ENCODE measurements at places on chromosomes 13 and 19.

GRCh38 chr19:46609511-46610412 is 8.6 kb downstream of the CALM3 start:
- DNase-seq: no peak

GRCh38 chr19:5991244-5991838 is 13.4 kb upstream of the RANBP3 start:
- DNase-seq: no peak

DNA sequence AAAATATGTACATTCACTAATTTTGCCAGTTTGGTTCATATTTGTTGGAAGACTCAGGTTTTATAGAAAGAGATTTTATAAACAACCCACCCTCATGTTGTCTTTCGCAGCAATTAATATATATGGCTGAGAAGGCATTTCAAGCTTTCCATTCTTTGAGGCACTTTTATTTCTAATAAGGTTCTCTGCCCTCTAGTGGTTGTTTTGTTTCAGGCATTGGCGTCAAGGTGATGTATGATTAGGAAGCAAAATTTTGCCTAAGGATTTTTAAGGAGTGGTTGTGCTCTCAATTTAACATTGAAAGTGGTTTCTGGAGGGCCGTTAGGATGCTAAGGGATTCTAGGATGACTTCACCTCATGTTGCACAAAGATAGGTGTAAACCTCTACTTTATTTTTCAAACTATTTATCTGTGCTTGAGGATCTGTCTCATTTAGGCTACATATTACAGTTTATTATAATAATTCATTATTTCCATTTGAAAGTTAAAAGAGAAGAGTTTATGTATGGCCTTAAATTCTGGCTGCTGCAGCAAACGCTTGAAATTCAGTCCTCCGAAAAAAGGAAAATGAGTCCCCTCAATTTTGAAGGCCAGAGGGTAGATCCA is 35.9 kb downstream of the OXGR1 start:
- DNase-seq: no peak

- DNase-seq: no peak
Measured at GRCh38 chr13:45416516-45417128, 1.6 kb downstream of the SLC25A30 start.

- no peak for DNase-seq
Measured at GRCh38 chr13:24512908-24513213, 283 bp upstream of the PARP4 start.

DNA sequence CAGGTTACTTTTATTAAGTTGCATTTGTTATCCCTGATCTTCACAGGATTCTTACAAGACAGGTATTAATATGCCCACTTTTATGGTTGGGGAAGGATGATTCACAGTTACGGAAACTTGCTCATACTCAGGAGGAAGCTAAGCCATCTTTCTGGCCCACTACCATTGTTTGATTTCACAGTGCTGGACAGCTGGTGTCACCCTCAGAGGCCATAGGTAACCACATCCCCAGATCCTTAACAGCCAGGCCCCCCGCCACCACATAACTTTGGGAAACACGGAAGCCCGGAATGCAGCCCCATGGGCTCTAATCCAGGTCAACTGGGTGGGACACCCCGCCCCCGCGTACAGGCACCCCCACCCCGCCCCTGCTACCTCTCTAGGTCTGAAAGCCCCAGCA is 119.7 kb downstream of the IRS2 start:
- no peak for DNase-seq

DNA sequence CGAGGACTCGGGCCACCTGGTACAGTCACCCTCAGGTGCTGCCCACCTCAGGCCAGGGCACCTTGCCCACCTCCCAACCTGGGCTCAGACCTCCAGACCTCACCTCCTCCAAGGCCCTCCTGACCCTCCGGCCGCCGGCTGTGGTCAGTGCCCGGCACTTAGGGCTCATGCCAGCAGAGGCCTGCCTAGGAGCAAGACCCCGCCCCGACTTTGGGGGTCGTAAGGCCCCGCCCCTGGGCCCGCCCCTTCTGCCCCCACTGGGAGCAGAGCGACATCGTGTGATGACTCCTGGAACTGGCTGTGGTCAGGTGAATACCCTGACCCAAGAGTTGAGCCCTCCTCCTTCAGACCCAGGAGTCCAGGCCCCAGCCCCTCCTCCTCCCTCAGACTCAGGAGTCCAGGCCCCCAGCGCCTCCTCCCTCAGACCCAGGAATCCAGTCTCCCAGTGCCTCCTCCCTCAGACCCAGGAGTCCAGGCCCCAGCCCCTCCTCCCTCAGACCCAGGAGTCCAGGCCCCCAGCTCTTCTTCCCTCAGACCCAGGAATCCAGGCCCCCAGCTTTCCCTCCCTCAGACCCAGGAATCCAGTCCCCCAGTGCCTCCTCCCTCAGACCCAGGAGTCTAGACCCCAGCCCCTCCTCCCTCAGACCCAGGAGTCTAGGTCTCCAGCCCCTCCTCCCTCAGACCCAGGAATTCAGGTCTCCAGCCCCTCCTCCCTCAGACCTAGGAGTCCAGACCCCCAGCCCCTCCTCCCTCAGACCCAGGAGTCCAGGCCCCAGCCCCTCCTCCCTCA is at the start of gene SBK2:
TSS of gene SBK2 (minus strand) at position 183 of the 790 bp plus-strand sequence. CDS start 839 bp downstream, outside the sequence.
- DNase-seq: no peak

GRCh38 chr13:51532736-51533197 is 51.5 kb upstream of the WDFY2 start:
- no peak for DNase-seq

DNA sequence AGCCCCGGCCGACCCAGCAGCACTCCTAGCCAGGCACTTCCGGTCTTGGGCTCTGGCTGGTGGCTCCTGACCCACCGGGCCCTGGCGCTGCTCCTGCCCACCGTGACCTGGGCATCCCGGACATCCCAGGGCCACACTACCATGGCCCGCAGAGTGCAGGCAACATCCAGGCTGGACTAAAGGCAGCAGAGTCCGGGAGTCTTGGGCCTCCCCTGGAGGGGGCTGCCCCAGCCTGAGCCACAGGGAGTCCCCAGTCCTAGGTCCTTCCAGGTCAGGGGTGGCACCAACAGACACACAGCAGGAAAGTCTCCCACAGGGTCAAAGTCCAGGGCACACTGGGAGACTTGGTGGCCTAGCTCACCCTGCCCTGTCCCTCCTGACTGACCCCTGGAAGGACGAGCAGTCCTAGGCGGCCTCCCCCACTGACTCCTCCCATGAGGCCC is 10.8 kb downstream of the LSM4 start:
- no peak for DNase-seq

- no peak for DNase-seq
Measured at GRCh38 chr19:41612483-41612882, 14.4 kb downstream of the CEACAM4 start.

DNA sequence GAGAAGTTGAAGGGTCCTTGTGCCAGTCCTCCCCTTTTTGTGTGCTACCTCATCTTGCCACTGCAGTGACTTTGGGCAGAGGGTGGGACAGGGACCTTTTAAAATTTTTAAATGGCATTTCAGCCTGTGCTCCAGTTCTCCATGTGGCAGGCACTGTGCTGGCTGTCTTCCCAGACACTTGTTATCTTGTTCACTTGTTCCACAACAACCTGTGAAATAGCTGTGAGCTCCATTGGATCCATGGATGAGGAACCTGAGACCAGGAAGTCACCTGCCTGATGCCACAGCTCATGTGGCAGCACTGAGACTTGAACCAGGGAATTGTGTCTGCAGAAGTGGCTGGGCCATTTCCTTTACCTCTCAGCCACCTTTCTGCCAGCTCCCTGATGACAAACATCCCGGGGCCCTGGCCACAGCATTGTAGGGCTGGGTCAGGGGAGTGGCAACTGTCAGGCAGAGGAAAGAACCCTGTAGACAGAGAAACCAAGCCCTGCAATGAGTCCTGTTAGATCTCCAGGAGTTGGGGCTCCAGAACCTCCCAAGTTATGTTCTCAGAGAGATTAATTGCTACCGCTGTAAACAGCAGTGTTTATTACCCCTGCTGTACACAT is 6.4 kb downstream of the EGLN2 start:
- DNase-seq: no peak

GRCh38 chr13:33312150-33312860 is 26.8 kb upstream of the STARD13 start:
- DNase-seq: no peak

DNA sequence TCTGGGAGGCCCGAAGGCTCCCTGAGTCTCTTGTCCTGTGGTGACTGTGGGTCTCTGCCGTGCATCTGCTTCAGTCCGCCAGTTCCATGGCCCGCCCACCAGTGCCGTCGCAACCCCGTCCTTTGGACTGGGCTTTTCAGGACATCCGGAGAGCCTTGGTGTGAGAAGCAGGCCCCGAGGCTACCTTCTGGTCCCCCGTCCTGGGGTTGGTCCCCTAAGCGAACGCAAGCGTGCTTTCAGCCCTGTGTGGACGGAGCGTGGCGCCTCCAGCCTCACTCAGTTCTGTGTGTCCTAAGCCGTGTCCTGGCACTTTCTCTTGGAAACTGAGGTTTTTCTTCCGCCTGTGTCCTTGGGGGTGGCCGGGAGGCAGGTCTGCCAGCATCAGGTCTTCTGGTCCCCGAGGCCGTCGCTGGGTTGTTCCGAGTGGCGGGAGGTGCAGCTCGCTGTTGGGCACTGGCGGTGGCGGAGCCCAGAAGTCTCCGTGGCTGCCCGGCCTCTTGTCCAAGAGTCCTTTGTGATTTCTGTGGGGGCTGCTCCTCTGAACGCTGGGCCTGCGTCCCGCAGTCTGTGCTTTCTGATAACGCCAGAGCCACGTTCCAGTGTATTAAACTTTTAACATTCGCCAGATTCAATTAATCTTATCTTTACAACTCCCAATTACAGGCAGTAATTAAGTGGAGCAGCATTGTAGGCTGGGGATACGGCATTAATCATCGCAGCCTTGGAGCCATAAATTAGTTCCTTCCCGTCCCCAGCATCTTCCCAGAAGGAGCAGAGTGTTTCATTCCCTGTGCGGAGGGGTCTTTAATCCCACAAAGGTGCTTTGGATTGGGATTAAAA is 99.5 kb downstream of the KDM4B start:
- DNase-seq: no peak

- no peak for DNase-seq
Measured at GRCh38 chr13:97630725-97631124, 196.8 kb downstream of the RAP2A start.

DNA sequence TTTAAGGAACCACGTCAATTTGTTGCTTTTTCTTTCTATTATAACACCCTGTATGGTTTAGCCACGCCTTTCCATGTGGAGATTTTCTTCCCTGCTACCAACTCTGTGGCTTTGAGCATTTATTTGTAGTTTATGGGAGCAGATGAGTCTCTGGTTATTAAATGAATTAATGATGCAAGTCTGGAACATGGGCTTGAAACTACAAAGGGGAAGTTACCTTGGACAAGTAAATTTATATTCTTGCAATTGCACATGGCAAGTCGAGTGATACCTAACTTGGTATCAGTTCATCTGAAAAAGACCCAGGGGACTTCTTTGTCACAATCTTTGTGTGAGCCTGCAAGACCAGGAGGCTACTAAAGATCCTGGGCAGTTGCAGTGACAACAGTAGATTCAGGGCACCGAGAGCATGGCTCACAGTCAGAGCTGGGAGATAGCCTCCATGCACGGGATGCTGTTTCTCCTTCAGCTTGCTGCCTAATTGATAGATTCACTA is 24.4 kb downstream of the B3GLCT start:
- DNase-seq: no peak

DNA sequence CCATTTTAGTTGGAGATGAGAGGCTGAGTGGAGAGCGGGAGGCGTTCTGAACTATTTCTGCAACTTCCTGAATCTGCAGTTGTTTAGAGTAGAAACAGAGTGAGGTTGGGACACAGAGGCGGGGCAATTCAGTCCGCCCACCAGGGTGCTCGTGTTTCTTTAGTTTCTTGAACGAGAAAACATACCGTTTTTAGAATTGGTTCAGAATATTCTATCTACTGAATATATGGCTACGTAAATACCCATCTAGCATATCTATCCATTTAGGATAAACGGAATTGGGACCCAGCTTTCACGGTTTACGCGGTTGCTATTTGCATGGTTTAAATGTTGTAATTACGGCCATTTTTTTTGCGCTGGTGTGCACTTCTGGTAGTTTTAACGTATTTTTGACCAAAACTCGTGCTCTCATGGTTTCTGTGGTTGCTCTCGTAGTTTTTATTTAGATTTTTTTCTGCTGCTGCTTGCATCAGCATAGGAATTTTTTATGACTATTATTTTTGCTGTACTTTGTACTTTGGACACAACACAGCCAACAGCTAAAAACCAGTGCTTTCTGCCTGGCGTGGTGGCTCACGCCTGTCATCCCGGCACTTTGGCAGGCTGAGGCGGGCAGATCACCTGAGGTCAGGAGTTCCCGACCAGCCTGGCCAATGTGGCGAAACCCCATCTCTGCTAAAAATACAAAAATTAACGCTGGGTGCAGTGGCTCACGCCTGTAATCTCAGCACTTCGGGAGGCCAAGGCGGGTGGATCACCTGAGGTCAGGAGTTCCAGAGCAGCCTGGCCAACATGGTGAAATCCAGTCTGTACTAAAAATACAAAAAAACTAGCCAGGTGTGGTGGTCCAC is 32.7 kb downstream of the TIMM13 start:
- no peak for DNase-seq

- DNase-seq: no peak
Measured at GRCh38 chr13:31311921-31312320, 112.1 kb downstream of the B3GLCT start.

GRCh38 chr13:53131361-53131760 is 102.7 kb downstream of the OLFM4 start:
- DNase-seq: no peak

DNA sequence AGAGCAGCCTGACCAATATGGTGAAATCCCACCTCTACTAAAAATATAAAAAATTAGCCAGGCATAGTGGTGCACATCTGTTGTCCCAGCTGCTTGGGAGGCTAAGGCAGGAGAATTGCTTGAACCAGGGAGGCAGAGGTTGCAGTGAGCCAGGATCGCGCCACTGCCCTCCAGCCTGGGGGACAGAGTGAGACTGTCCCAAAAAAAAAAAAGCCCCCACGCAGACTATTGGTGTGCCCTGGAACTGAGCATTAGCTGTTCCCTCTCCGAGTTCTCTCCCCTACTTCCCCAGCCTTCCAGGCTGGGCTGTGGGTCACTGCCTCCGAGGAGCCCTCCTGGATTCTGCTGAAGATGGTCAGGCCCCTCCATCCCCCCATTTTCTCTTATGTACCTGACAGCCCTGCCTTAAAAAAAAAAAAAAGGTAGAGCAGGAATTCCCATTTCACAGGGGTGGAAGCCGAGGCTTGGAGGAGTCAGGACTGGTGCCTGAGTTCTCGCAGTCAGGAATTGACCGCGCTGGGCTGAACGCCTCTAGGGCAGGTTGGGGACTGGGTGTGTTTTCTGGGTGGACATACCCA is 1.9 kb downstream of the ADAT3 start:
- no peak for DNase-seq

DNA sequence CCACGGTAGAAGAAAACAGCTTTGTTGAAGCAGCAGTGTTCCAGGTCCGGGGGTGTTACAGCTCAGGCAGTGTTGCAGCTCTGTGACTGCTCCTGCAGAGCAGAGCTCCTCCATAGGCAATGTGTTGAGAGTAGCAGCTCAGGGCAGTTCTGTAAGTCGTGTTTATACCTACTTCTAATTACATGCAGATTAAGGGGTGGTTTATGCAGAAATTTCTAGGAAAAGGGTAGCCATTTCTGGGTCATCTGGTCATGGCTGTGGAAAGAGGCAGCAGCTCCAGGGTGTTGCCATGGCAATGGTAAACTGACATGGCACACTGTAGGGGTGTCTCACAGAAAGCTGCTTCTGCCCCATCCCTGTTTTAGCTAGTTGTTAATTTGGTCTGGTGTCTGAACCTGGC is 316.4 kb downstream of the GPC5 start:
- no peak for DNase-seq

Data from pulmonary artery endothelial cell (primary cell).